ENCODE measurements at places on chromosomes 16 and 17. TPM values are rescaled to one million over a fixed set of nuclear protein-coding genes. Genes with fewer than 3 reads are reported as not detected.

NPIPB5 gene
- total RNA-seq: 214 TPM

TBC1D28 gene
- not detected for total RNA-seq

TBC1D3 gene
- total RNA-seq: not detected

PCYT2 gene
- total RNA-seq: 36.5 TPM

WNT9B gene
- total RNA-seq: not detected

TMEM100 gene
- 12.9 TPM for total RNA-seq

MYO15B gene
- total RNA-seq: 143 TPM

CCNF gene
- total RNA-seq: 2.5 TPM

FADS6 gene
- not detected for total RNA-seq

NRN1L gene
- total RNA-seq: not detected

OR4D1 gene
- not detected for total RNA-seq

PRM3 gene
- not detected for total RNA-seq

ALOXE3 gene
- not detected for total RNA-seq

KLHL10 gene
- not detected for total RNA-seq

APOBR gene
- 1.0 TPM for total RNA-seq

LRRC59 gene
- 85.3 TPM for total RNA-seq

RAC3 gene
- total RNA-seq: 11.8 TPM

CCDC78 gene
- total RNA-seq: not detected

SDR42E1 gene
- 7.7 TPM for total RNA-seq

BRIP1 gene
- total RNA-seq: 0.40 TPM

SALL1 gene
- total RNA-seq: 41.5 TPM

ZKSCAN2 gene
- total RNA-seq: 6.6 TPM

DDX42 gene
- 99.8 TPM for total RNA-seq

CHP2 gene
- not detected for total RNA-seq

FA2H gene
- 1.7 TPM for total RNA-seq

HP gene
- total RNA-seq: 0.93 TPM

SNX20 gene
- 1.2 TPM for total RNA-seq

CORO7 gene
- 23.3 TPM for total RNA-seq

GRAPL gene
- total RNA-seq: 1.6 TPM

DHX58 gene
- 6.4 TPM for total RNA-seq

SHISA9 gene
- total RNA-seq: 0.27 TPM

AIPL1 gene
- total RNA-seq: not detected

SCARF1 gene
- 52.0 TPM for total RNA-seq

KRT20 gene
- total RNA-seq: not detected

KIF1C gene
- 97.7 TPM for total RNA-seq

ATP2A1 gene
- 2.7 TPM for total RNA-seq

HBA1 gene
- total RNA-seq: 16.5 TPM

NHERF2 gene
- total RNA-seq: 86.2 TPM

Data from thyroid gland (tissue), 4 donors.